ENCODE measurements at places on chromosomes 12 and 14.

GRCh38 chr12:88142610-88142991 is 494 bp downstream of the TMTC3 start:
- no peak for DNase-seq

- DNase-seq, result no peak
These were observed 12.3 kb downstream of the BRAP start for GRCh38 chr12:111673503-111673902.

DNA sequence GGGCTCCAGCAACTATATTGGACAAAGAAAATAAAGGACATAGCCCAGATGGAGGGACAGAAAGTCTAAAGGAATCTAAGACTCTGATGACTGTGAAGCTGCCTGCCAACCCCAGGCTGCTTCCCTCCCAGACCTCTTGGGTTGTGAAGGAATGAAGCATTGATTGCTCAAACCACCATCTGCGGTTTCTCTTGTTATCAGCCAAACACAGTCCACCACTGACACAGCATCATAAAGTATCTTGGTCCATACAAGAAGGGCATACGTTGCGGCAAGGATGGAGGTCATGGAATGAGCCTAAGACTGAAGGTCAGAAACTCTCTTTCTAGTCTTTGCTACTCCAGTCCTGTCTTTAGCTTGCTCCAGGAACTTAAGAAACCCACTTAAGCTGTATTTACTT is 58.5 kb upstream of the PLXNC1 start:
- DNase-seq, result no peak

GRCh38 chr14:44370727-44371126 is 136.4 kb downstream of the FSCB start:
- DNase-seq, result no peak

DNA sequence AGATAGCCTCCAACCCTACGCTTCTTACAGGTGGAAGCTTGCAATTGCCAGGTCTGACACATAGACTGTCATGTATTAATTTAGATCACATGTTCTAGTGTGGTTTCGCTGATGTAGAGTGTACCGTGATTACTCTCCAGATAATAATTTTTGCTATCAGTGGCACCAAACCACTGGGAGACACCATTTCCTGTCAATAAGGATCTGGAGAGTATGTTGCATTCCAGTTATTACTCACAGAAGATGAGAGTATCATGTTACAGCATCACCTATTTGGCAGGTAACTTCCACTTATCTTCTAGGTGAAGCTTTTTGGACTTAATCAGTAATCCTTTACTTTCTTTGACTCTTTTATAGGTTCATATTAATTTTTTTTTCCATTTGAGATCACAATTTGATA is 147.2 kb downstream of the HELB start:
- DNase-seq, result no peak

GRCh38 chr14:58280954-58281787 is 17.2 kb upstream of the ARID4A start:
- peak; percentile 4 for DNase-seq

DNA sequence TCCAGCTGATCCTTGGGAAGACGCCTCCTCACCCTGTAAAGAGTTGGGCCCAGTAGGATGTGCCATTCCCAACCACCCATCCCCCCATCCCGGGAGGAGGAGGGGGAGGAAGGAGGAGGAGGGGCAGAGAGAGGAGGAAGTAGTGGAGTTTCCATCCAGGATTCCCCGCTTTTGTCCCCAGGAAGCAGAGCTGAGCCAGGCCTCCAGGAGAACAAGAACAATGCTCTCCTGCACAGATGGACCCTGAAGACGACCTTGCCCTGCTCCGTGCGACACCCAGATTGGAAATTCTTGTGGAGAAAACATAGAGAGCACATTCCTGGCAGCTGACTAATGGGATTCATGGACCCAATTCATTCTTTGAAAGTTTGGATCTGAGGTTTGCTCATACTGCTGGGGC is 132.3 kb upstream of the CRY1 start:
- no peak for DNase-seq

GRCh38 chr14:96285667-96286066 is 29.7 kb downstream of the BDKRB1 start:
- DNase-seq, result no peak

All from occipital lobe (tissue), 3 donors.